Activated naive CD8-positive, alpha-beta T cell treated with anti-CD3 and anti-CD28 coated beads, Interleukin-2, amount 10 ng/mL, durations not matched to agents 7 days and 5 days (primary cell): ENCODE measurements at places on chromosomes 1 and 21. TPM values are rescaled to one million over a fixed set of nuclear protein-coding genes. Genes with fewer than 3 reads are reported as not detected.

Gene TMOD4
- 4.1 TPM for total RNA-seq

Gene TRNP1
- total RNA-seq, result not detected

- peaks cover 14% of the 10 kb centered on the region for H3K4me1 ChIP-seq
- peak overlapping the region; percentile 23 for H3K4me3 ChIP-seq
- no peak for DNase-seq
- H3K27me3 ChIP-seq, result no peaks in the 10 kb centered on the region
- peaks cover 9% of the 10 kb centered on the region for H3K36me3 ChIP-seq
Measured at GRCh38 chr1:8712413-8713231, 104.8 kb downstream of the RERE start.

DNA sequence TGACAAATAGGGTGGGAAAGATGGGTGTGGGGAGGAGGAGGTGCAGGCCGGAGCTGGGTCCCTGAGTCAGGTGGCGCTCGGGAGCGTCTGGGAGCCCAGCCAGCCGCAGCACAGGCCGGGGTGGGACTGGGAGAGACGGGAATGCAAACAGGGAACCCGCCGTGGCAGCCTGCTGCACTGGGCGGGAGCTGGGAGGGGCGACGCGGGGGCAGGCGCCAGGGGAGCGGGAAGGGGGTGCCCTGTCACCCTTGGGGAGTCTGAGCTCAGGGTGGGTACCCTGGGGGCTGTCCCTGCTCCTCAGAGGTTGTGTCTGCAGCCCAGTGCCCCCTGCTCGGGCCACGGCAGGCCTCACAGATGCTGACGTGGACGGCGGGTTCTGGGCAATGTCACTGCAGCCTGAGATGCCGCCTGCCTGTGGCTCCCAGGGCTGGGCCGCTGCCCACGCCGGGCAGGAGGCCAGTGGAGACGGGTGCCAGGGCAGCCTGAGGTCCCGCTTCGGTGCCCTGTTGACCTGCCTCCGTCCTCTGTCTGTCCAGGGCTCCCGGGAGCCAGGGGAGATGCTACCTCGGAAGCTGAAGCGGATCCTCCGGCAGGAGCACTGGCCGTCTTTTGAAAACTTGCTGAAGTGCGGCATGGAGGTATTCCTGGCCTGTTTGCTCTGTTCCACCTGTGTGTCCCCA is 16.6 kb upstream of the LRRC3 start:
- H3K36me3 ChIP-seq, result peaks cover 7% of the 10 kb centered on the region
- DNase-seq, result no peak
- H3K4me1 ChIP-seq, result no peaks in the 10 kb centered on the region
- H3K4me3 ChIP-seq, result no peak overlapping the region
- H3K27ac ChIP-seq, result no peak overlapping the region
- H3K27me3 ChIP-seq, result no peaks in the 10 kb centered on the region

DNA sequence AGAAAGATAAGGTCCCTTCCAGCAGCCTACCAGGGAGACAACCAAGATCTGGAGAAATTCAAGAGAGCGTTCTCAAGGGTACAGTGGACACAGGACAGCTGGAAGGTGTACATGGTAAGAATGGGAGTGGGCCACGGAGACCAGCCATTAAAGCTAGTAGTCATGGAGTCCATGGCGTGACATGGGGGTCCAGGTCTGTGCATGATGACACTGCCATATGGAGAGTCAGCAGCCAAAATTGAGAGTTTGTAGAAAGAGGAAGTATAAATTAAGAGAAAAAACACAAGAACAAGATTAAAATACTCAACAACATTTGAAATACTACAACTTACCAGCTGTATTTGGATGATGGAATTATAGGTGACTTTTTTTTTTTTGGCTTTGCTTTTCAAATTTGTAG is 7.9 kb upstream of the LORICRIN start:
- H3K36me3 ChIP-seq, result no peaks in the 10 kb centered on the region
- H3K27ac ChIP-seq, result no peak overlapping the region
- peaks cover 2% of the 10 kb centered on the region for H3K27me3 ChIP-seq
